Stimulated activated effector memory CD8-positive, alpha-beta T cell treated with anti-CD3 and anti-CD28 coated beads, Interleukin-12 subunit alpha, Interleukin-12 subunit beta, amount 100 ng/mL, for 72 hours (primary cell): ENCODE measurements at places on chromosomes 3 and 15.

GRCh38 chr15:77581896-77582569 lies 50.7 kb downstream of the LINGO1 start:
- DNase-seq: no peak

- DNase-seq: no peak
Observed at GRCh38 chr15:76163457-76164295, 103.9 kb downstream of the TMEM266 start.

GRCh38 chr3:50260027-50260941 lies 8.7 kb upstream of the SEMA3B start:
- DNase-seq: peak; percentile 94

DNA sequence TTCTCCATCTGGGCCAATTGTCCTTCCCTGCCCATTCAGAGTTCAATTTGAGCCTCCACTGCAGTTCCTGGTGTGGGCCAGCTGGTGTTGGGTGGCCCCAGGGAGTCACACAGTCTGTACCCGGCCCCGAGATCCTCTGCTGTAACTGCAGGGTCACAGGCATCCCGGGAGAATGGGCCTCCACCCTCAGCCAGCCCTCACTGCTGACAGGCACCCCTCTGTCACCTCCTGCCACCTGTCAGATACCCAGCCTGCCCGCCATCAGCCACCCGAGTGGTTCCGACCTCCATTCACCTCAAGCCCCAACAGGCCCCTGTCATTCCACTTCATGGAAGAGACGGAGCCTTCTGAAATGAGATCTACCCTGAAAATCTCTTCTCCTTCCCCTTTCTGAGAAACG lies 73.2 kb downstream of the ST8SIA2 start:
- no peak for DNase-seq

DNA sequence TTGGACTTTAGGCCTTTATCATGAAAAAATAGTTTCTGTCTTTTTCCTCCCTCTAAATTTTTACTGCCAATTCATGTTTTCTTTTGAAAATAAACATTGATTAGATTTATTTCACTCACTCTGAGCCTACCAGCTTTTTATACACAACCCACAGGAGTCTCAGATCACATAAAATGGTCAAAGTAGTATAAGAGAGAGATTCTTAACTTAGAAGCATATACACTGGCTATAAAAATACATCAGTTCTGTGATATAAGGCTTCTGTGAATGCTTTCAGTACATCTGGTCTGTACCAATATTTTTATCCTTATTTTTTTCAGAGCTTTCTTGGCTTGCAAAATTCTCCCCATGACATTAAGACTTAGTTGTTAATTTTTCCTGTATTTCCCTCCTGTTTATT lies 117.0 kb upstream of the PTX3 start:
- no peak for DNase-seq

DNA sequence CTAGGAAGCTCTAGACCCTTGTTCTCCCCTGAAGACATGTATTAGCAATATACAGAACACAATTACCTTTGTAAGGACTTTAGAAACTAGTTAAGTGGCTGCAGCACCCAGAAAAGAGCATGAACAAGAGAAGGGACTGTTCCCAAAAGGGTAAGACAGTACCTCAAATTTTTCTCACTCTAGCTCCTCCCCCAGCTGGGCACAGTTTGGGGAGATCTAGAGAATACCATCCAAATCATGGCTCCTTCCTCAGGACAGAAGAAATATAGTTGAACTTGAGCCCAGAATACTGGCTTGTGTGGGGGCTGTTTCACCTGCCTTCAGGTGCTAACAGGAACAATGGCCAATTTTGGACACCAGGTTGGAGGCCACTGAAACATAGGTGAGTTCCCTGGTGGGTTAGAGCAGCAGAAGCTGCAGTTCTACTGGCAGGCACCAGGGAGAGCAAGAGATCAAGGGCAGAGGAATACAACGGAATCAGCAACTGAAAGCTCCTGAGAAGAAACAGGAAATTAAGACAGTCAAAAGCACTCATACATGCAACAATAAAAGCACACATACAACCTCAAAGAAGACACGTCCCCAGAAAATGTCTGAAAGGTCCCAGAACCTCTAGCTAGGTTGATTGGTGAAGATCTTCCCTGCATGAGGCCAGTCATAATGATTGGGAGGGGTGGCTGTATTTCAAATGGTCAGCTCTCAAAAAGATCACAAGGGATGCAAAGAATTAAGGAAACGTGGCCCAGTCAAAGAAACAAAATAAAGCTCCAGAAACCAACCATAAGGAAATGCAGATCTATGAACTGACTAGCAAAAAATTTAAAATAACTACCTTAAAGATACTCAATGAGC lies 104.9 kb upstream of the ASB14 start:
- peak; percentile 71 for DNase-seq

DNA sequence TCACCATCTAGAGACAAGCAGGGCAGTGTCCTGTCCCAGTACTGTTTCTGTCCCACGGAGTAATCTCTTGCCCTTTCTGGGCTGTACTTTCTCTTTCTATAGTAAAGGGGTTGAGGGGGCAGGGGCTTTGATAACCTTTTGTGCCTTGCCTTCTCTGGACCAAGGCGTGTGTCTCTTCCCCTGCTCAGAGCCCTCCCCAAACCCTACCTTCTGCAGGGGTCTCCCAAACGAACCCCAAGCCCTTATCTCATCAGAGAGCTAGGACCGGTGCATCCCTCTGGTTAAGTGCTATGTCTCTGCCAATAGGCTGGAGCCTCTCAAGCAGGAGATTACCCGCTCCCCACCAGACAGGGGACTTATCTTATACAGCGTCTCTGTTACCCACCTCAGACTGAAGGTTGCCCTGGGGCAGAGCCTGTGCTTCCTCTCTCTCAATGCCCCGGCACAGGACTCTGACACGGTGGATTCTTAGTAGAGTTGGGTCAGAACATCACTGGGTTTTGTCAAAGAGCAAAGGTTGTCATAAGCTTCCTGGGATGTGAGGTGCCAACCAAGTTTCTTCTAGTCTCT lies 2.9 kb downstream of the PLEKHO2 start:
- no peak for DNase-seq

GRCh38 chr15:28019594-28020309 lies 79.4 kb downstream of the OCA2 start:
- no peak for DNase-seq

GRCh38 chr3:75337226-75337900 lies 326.8 kb upstream of the FRG2C start:
- no peak for DNase-seq

DNA sequence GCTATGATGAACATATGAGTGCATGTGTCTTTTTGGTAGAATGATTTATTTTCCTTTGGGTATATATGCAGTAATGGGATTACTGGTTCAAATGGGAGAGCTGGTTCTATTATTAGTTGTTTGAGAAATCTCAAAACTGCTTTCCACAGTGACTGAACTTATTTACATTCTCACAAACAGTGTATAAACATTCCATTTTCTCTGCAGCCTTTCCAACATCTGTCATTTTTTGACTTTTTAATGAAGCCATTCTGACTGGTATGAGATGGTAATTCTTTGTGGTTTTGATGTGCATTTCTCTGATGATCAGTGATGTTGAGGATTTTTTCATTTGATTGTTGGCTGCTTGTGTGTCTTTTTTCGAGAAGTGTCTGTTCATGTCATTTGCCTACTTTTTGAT lies 1124.2 kb downstream of the NAALADL2 start:
- DNase-seq: no peak

GRCh38 chr3:173742491-173742890 lies 344.9 kb downstream of the NLGN1 start:
- DNase-seq: no peak

- DNase-seq: no peak
Observed at GRCh38 chr15:85623315-85624049, 171.2 kb downstream of the KLHL25 start.

- DNase-seq: no peak
Observed at GRCh38 chr3:148367756-148368155, 329.9 kb upstream of the AGTR1 start.

DNA sequence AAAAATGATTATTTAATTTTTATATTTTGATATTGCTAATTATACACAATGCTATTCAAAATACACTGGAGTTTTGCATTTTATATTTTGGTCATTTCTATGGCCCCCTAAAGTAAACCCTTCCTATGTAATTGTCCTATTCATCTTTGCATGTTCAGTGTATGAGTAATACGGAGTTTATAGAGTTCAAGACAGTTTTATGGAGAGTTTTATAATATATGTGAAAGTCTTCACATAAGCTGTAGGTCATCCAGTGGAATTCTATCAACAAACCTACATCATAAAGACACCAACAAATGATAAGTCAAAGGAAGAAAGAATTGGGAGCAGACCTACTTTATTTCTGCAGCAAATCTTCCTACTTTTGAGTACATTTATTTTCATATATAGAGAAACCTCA lies 1200.4 kb upstream of the EPHA6 start:
- no peak for DNase-seq

DNA sequence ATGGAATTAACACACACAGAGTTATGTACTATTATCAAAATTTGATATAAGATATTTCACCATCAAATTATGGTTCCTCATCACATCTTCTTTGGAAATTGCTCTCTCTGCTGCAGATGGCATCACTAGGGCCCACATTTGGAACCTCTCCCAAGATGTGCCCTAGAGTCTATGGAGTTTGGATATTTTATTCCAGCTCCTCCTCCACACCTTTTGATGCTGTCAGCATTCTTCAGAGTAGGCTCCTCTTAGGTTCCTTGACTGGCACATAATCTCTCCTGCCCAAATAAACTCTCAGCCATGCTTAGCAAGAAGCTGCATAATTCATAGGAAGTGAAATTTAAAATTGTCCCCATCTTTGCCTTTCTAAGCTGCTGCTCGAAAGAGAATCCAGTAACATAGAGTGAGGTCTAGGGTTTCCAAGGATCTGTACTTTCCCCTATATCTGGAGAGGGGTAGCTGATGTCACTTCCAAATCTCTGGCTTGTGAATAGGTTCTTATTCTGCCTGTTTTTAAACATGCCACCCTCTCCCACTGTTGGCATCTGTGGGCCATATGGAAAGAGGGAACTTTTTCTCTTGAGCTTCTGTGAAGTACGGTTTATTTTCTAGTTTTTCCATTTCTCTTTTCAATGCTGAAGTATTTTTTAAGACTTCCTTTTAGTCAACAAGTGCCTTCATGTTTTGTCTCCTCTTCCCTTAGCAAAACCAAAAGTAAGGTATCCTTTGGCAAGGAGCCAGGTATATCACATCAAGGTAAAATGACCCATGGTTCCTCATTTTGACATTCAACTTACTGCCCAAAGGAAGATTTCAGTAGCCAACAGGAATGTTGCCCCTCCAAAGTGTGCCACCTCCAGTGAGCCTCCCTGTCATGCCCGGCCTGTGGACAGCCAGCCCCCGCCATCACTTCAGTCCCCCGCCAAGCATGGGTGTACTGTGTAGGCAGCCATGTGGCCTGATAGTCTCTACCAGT lies 75.3 kb upstream of the C2CD4B start:
- no peak for DNase-seq

DNA sequence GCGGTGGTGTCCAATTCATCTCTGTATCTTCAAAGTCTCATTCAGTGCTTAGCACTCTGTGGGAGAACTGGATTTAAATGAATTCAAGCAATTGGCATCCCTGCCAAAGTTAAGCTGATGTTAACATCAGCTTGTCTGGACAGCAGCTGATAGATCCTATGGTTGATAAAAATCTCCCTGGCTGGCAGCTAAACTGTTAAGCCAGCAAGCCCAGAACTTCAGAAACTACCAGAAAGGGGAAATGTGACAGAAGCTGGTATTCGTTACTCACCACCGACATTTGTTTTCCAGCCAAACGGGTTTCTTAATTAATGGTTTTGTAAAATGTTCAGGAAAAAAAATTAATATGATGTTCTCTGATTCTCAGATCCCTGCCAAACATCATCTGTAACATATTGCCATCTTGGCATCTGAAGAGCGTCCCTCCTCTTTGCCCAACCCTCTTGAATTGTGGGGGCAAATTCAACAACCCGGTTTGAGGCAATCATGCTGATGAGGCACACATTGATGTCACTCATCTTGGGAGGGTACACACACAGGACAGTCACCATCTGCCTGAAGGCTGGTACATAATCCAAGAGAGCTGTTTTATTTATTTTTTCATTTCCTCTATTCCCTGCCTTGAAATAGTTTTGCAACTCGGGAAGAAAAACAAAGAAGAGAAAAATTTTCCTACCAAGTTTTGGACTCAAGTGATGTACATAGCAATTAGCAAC lies 76.3 kb upstream of the ABHD17C start:
- DNase-seq: no peak

DNA sequence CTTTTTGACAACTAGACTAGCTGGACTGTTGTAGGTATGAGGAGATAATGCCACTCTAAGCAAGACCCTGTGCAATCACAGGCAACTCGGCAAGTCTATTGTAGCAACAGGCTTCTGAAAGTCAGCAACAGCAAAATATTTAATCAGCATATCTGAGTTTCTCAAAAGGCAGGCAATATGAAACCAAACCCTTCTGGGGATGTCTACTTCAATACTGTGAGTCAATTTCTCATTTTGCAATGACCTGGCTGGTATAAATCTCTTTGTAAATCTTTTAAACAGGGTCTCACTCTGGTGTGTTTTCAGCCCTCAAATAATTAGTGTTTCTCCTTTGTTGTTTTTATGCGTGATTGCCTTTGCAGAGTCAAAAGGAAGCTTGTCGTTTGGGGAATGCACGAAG lies 1044.5 kb downstream of the NTRK3 start:
- no peak for DNase-seq

DNA sequence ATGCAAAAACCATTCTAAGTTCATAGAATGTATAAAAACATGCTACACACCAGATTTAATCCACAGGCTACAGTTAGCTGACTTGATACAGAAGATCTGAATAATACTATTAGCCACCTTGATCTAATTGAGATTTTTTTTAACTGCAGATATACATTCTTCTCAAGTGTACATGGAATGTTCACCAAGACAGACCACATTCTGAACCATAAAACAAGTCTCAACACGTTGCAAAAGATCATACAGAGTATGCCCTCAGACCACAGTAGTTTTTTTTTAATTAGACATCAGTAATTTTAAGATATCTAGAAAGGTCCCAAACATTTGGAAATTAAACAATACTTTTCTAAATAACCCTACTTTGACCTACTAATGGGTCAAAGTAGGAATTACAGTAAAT lies 83.3 kb downstream of the FGF7 start:
- no peak for DNase-seq

- DNase-seq: no peak
Observed at GRCh38 chr3:42425736-42426407, 15.5 kb upstream of the LYZL4 start.

GRCh38 chr15:55389264-55389607 lies 18.9 kb downstream of the CCPG1 start:
- DNase-seq: no peak

GRCh38 chr15:99070208-99070607 lies 34.7 kb upstream of the SYNM start:
- DNase-seq: no peak

DNA sequence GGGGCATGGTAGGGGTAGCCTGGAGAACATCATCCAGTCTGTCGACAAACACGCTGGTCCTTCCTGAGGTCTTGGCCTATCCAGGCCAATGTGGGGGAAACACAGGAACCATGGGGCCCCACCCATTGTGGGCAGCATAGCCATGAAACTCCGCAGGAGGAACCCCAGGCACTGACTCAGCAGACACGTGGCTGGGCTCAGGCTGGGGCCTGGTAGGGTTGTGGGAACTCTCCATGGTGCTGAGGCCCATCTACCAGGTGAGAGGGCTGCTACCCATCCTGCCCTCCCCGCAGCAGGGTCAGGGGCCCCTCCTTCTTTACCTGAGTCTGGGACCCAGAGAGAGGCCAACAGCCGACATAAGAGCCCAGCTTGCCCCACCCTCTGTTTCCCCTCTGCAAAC lies 22.6 kb upstream of the CACNA2D2 start:
- peak; percentile 59 for DNase-seq
